ENCODE measurements at places on chromosomes 6 and 20.

DNA sequence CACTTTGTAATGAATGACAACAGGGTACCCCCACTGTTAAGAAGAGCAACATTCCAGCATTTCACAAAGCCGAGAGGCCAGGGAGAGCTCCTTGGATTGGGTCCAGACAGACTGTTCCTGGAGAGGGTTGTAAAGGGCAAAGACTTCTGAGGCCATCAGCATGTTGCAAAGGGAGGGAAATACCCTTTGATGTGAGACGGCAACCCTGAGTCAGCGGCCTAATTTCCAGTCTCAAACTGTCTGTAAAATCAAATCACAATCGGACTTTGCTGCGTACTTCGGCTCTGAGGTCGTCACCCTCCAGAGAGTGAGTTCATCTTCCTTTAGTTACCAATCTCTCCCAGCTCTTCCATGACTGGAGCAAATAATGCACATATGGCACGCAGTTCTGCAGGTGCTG is 101.0 kb upstream of the DTNBP1 start:
- DNase-seq, result peak; percentile 82

DNA sequence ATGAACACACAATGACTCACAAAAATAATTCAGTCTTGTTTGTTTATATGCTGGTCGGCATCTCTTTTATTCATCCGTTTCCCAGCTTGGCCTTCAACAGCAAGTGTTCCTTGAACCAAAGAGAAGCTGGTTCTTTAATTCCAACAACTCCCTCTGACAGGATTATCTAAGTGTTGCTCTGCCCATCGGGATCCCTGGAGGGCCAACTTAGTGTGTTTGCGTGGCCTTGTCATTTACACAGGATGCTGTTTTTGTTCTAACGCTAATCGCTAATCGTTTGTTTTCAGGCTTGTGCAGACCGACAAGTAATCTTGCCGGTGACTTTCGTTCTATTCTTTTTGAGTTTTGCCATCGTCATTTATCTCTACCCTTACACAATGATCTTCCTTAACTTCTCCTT is 267.4 kb upstream of the EXOC2 start:
- DNase-seq, result no peak

GRCh38 chr6:117495869-117496268 is 13.4 kb downstream of the DCBLD1 start:
- DNase-seq, result no peak

DNA sequence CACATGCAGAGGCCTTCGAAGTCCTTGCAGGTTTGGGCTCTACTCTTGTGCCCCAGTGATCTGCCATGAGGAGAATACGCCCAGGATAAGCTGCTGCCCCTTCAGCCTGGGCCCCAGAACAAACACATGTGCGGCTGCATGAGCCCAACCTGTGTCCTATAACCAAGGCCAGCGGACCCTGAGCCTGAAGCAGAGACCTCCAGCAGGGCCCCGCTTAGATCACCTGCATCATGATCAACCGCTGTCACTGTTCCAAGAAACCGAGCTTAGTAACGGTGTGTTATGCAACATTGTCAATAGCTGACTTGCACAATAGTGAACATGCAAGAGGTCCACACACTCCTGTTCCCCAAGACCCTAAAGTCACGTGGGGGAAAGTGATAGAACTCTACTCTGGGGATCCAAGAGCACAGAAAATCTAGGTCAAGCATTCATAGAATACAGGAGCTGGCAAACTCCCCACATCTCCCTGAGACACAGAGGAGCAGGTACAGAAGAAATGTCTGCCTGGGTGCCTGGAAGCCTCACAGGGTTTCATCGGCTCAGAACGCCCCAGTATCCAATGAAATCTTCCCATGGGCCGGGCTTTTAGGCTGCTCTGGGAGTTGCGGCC is 136.2 kb downstream of the BMP7 start:
- DNase-seq, result no peak

DNA sequence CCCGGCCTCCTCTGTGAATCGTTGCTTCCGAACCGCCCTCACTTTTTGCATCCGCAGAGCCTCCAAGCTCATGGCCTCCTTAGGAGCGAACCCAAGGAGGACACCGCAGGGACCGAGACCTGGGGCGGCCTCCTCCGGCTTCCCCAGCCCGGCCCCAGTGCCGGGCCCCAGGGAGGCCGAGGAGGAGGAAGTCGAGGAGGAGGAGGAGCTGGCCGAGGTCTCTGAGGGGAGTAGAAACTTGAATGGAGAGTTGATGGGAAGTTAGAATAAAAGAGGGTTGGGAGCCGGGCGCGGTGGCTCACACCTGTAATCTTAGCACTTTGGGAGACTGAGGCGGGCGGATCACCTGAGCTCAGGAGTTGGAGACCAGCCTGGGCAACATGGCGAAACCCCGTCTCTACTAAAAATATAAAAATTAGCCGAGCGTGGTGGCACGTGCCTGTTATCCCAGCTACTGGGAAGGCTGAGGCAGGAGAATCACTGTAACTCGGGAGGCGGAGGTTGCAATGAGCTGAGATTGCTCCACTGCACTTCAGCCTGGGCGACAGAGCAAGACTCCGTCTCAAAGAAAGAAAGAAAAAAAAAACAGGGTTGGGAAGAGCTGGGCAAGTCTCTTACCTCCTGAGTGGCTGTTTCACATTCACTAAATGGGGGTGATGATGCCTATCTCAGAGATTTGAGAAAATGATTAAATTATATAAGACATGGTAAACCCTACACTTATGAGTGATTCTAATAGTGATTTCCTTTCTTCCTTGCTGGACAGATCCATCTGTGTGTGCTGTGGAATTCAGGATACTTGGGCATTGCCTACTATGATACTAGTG is 805 bp downstream of the MSH5 start:
- DNase-seq, result no peak

- no peak for DNase-seq
Observed at GRCh38 chr6:122696853-122697252, 82.7 kb upstream of the FABP7 start.

GRCh38 chr20:35088231-35089145 is 4.1 kb downstream of the TRPC4AP start:
- no peak for DNase-seq

GRCh38 chr6:100161782-100162365 is 167.9 kb upstream of the MCHR2 start:
- no peak for DNase-seq

GRCh38 chr20:62056975-62057374 is 8.7 kb downstream of the TAF4 start:
- no peak for DNase-seq

GRCh38 chr6:117603821-117604220 is 1.5 kb upstream of the GOPC start:
- no peak for DNase-seq

GRCh38 chr20:50625986-50626677 is 65.2 kb downstream of the RIPOR3 start:
- DNase-seq, result peak; percentile 73

- no peak for DNase-seq
Observed at GRCh38 chr20:59177266-59178250, 13.9 kb downstream of the ZNF831 start.

GRCh38 chr20:22797103-22797502 is 212.7 kb upstream of the FOXA2 start:
- DNase-seq, result no peak

GRCh38 chr20:59422872-59423544 is 122.6 kb downstream of the EDN3 start:
- DNase-seq, result no peak

DNA sequence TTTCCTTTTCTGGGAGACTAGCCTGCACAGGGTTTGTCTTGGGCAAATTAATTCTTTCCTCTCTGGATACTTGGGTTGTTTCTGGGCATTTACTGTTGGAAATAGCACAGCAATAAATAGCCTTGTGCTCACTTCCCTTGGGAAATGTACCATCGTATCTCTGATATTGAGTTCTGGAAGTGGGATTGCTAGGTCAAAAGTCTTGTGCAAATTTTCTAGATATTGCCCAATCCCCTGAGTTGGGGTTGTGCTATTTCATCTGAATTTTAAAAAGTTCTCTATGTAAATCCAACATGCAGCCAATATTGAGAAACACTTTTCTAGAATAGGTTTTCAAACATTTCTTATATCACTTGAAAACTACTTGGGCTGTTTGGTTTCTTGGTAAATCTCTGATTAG is 64.0 kb upstream of the ELOVL5 start:
- DNase-seq, result no peak

DNA sequence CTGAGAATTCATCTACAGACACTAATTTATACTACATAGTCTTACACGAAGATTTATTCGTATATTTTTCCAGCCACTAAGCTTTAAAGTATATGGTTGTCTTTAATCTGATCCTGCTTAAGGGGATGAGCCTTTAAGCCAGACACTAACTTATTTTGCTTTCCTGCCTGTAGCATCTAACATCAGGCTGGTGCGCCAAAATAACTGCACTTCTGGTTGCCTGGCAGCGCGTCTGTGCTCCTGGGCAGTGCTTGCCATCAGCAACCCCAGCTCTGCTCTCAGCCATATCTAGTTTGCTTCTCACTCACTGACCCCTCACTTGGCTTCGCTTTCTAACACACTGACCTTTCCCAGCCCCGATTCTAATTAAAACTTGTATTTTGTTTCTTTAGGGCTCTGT is 21.8 kb downstream of the HMGCLL1 start:
- peak; percentile 72 for DNase-seq

- no peak for DNase-seq
Observed at GRCh38 chr6:168083514-168083885, 4.5 kb upstream of the FRMD1 start.

DNA sequence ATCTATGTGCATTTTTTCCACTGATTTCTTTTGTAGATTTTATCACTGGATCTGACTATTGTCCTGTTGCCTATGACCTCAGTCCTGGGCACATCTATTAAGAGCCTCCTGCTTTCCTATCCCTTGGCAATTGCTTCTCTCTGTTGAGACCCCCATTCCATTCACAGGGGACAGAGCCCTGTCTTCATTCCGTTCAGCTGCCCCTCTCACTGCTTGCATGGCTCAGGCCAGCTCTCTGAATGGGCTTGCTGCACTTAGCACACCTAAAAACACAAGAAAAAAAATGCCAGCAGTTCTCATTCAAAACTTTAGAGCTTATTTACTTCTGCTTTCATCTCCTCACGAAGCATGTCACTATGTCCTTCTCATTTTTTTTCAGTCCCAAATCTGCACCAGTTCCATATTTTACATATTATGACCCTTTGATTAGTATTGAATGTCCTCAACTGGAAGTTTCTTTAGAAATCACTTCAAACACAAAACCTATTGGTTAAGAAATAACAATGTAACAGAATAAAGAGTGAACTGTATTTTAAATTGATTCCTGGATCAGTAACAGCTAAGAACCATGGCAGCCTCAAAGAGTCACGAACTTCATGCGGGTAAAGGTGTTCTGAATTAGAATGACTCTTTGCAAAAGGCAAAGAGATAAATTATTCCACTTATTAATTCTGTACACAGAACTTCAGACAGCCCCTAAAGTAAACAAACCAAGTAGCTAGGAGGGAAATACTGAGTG is 616.5 kb downstream of the C6orf118 start:
- no peak for DNase-seq

DNA sequence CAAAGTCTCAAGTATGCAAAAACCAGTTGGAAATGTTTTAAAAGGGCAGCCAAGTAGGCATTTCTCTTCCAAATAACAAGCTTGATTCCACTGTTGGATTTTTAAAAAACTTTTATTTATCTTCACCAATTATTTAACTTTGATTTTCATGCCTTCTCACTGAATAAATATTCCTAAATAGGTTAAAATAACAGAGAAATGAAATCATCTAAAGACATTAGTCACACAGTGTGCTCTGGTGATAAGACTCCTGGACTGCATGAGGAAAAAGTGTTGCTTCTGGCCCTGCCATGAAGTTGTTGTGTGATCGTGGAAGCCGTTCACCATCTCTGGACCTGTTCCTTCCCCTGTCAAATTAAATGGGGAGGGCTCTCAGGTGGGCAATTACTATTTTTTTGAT is 33.8 kb upstream of the IGF2R start:
- no peak for DNase-seq

DNA sequence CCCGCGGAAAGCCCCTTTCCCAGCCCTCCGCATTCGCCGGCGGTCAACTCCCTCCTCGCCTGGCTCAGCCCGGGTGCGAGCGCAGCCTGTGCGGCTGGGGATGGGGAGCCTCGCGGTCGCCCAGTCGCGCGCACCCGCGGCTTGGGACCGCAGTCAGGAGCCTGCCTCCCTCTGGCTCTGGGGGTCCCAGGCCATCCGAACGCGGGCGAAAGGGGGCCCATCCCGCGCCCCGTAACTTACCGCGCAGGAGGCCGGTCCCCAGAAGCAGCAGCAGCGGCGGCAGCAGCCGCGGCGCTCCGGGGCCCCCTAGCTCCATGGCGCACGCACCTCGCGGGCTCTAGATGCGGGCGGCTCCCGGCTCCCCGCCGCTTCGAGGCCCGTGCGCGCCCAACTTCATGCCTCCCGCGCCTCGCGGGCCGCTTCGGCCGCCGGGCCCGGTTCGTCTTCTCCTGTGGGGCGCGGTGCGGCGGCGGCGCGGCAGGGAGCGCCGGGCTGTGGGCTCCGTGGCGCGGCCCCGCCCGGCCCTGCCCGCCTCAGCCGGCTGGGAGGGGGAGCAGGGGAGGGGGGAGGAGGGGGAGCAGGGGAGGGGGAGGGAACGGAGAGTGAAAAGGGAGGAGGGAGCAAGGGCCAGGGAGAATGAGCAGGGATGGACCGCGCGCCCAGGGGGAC is at the start of gene CHRNA4:
Gene CHRNA4 (minus strand): TSS at position 500 of the 669 bp plus-strand sequence. CDS start 184 bp downstream, at position 316.
- no peak for DNase-seq

- DNase-seq, result no peak
Observed at GRCh38 chr6:120871416-120872261, 462.6 kb downstream of the TBC1D32 start.
